ENCODE measurements at places on chromosomes 7 and 10. TPM values are rescaled to one million over a fixed set of nuclear protein-coding genes. Genes with fewer than 3 reads are reported as not detected.
A peak's percentile ranks its signal among the peaks of the same experiment; 100 is the strongest.

- no peaks in the 10 kb centered on the region for H3K36me3 ChIP-seq
- DNase-seq, result no peak
- no peaks in the 10 kb centered on the region for H3K27me3 ChIP-seq
Measured at GRCh38 chr7:28020302-28020940, 160.2 kb downstream of the JAZF1 start.

DNA sequence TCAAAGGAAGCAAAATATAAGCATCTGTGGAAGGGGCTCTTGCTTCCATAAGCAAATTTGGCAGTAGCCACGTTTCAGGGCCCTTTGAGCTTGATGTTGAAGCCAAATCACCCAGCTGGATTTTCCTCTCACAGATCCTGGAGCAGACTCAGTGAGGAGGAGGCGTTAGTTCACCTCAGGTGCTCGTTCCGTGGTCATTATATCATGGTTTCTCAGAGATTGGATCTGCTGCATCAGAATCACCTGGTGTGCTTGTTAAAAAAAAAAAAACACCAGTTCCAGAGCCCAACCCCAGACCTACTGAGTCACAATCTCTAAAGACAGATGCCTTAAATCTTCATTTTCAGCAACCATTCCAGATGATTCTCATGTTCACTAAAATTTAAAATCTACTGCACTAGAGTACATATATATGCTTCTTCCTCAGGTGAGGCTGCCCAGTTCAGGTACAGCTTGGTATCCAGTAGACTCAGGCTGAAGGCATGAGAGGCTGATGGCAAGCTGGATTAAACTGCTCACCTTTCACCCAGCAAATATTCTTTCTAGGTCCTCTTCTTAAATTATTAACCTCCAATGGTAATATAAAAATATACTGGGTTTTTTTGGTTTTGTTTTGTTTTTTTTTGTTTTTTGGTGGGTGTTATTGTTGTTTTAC is 24.9 kb downstream of the TFAM start:
- no peaks in the 10 kb centered on the region for H3K4me1 ChIP-seq
- H3K4me3 ChIP-seq, result no peak overlapping the region
- no peak overlapping the region for H3K27ac ChIP-seq
- no peaks in the 10 kb centered on the region for H3K36me3 ChIP-seq
- no peaks in the 10 kb centered on the region for H3K27me3 ChIP-seq

- H3K4me3 ChIP-seq, result no peak overlapping the region
- H3K4me1 ChIP-seq, result no peaks in the 10 kb centered on the region
- no peaks in the 10 kb centered on the region for H3K36me3 ChIP-seq
- DNase-seq, result no peak
Measured at GRCh38 chr7:130232209-130232608, 24.5 kb downstream of the SSMEM1 start.

DNA sequence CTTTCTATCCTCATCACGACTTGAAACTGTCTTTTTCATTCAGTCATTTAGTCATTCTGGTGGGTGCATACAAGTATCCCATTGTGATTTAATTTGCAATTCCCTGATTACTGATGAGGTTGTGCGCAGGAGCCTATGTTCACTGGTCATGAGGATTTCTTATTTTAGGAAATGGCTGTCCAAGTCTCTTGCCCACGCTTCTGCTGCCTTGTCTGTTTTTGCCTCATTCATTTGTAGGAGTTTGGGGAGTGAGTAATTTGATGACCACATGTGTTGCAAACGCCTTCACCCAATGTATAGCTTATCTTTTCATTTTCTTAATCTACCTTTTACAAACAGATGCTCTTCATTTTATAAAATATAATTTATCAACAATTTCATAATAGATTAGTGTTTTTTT is 127.3 kb downstream of the ARHGAP22 start:
- no peak overlapping the region for H3K27ac ChIP-seq
- H3K4me1 ChIP-seq, result no peaks in the 10 kb centered on the region
- H3K4me3 ChIP-seq, result no peak overlapping the region
- DNase-seq, result no peak
- H3K27me3 ChIP-seq, result peaks cover 6% of the 10 kb centered on the region

- H3K36me3 ChIP-seq, result no peaks in the 10 kb centered on the region
- no peak for DNase-seq
- H3K27ac ChIP-seq, result no peak overlapping the region
- no peak overlapping the region for H3K4me3 ChIP-seq
- no peaks in the 10 kb centered on the region for H3K4me1 ChIP-seq
Measured at GRCh38 chr10:4111643-4112042, 326.6 kb upstream of the KLF6 start.

DNA sequence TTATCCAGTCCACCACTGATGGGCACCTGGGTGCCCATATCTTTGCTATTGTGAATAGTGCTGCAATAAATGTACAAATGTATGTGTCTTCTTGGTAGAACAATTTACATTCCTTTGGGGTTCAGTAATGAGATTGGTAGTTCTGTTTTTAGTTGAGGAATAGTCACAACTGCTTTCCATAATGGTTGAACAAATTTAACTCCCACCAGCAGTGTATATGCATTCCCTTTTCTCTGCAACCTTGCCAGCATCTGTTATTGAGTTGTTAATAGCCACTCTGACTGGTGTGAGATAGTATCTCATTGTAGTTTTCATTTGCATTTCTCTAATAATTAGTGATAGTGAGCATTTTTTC is 27.8 kb downstream of the COA1 start:
- DNase-seq, result no peak
- H3K4me3 ChIP-seq, result no peak overlapping the region
- H3K27ac ChIP-seq, result no peak overlapping the region
- no peaks in the 10 kb centered on the region for H3K27me3 ChIP-seq

- peaks cover 8% of the 10 kb centered on the region for H3K27me3 ChIP-seq
- H3K27ac ChIP-seq, result no peak overlapping the region
- H3K4me3 ChIP-seq, result no peak overlapping the region
- no peaks in the 10 kb centered on the region for H3K4me1 ChIP-seq
- no peaks in the 10 kb centered on the region for H3K36me3 ChIP-seq
Measured at GRCh38 chr10:123519861-123520260, 146.3 kb upstream of the GPR26 start.

DNA sequence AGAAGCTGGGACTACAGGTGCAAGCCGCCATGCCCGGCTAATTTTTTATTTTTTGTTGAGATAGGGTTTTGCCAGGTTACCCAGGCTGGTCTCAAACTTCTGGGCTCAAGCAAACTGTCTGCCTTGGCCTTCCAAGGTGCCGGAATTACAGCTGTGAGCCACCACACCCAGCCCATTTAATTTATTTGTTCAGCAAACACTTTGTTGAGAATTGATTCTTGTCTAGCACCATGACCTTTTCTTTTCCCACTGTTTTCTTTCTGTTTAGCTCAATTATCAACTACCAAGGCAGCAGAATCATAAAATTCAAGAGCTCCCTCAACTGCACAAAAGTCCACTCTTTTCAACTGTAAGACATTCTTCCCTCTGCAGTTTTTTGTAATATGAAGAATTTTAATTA is 47.8 kb upstream of the PARD3 start:
- no peaks in the 10 kb centered on the region for H3K36me3 ChIP-seq
- no peak overlapping the region for H3K4me3 ChIP-seq
- H3K4me1 ChIP-seq, result peaks cover 36% of the 10 kb centered on the region
- no peak for DNase-seq

GRCh38 chr7:72183835-72184234 is 228.3 kb downstream of the CALN1 start:
- no peaks in the 10 kb centered on the region for H3K4me1 ChIP-seq
- H3K27me3 ChIP-seq, result no peaks in the 10 kb centered on the region
- DNase-seq, result no peak
- no peak overlapping the region for H3K4me3 ChIP-seq
- no peak overlapping the region for H3K27ac ChIP-seq

- H3K4me3 ChIP-seq, result peak overlapping the region; percentile 79
- peaks cover 20% of the 10 kb centered on the region for H3K4me1 ChIP-seq
- peak overlapping the region; percentile 93 for H3K27ac ChIP-seq
Measured at GRCh38 chr10:33336582-33337325, 2.3 kb upstream of the NRP1 start.

DNA sequence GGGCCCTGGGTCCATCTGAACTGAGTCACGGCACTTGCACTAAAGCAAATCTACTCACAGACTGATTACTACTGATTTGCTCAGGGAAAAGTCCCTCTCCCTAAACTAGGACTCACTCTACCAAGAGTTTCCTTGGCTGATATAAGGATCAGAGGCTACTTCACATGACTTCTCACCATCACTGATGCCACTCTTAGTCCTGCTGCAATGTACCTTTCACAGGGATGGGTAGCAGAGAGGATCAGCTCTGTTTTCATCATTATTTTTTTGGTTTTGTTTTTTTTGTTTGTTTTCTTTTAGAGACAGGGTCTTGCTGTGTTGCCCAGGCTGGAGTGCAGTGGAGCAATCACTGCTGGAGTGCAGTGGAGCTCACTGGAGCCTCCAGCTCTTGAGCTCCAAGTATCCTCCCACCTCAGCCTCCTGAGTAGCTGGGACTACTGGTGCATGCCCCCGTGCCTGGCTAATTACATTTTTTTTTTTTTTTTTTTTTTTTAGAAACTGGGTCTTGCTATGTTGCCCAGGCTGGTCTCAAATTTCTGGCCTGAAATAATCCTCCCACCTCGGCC is 200.6 kb downstream of the JCAD start:
- H3K27me3 ChIP-seq, result no peaks in the 10 kb centered on the region
- no peaks in the 10 kb centered on the region for H3K36me3 ChIP-seq
- peaks cover 10% of the 10 kb centered on the region for H3K4me1 ChIP-seq
- H3K27ac ChIP-seq, result peak overlapping the region; percentile 18

GRCh38 chr7:76427635-76428034 is 2.9 kb downstream of the ZP3 start:
- H3K4me3 ChIP-seq, result no peak overlapping the region
- H3K27me3 ChIP-seq, result no peaks in the 10 kb centered on the region
- H3K36me3 ChIP-seq, result no peaks in the 10 kb centered on the region
- no peak overlapping the region for H3K27ac ChIP-seq
- DNase-seq, result no peak

DNA sequence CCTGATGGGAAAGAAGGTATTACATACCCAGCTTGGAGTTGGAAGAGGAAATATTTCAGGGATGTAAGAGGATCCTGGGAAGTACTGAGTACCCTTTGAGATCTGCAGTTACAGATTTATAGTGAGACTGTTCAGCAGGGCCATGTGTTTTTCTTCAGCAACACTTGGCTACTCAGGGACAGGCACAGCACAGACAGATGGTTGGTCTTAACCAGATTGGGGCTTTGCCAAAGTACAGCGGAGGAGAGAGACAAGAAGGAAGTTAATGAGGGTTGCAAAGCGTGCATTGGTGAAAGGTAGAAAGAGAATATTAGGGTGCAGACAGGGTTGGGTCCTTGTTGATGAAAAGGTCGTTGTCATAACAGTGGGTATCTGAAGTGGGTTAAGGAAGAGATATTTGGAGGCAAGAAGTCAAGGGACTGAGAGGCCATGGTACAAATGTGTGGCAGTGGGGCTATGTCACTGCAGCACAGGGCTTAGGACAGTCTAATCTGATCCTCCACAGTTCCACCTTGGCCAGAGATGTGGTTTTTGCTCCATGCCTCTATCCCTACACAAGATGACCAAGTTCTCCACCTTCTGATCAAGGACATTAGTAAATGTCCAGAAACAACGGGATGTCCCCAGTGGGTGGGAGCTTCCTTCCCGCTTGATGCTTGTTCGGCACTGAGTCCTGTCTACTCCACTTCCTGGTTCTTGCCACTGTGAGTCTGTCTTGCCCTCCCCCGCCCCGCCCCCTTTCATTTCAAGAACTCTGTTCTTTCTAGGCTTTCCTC is 18.9 kb upstream of the DNAJC1 start:
- no peaks in the 10 kb centered on the region for H3K27me3 ChIP-seq
- peak; percentile 41 for DNase-seq
- peak overlapping the region; percentile 21 for H3K4me3 ChIP-seq
- H3K27ac ChIP-seq, result peak overlapping the region; percentile 44
- H3K4me1 ChIP-seq, result peaks cover 19% of the 10 kb centered on the region
- H3K36me3 ChIP-seq, result no peaks in the 10 kb centered on the region

DNA sequence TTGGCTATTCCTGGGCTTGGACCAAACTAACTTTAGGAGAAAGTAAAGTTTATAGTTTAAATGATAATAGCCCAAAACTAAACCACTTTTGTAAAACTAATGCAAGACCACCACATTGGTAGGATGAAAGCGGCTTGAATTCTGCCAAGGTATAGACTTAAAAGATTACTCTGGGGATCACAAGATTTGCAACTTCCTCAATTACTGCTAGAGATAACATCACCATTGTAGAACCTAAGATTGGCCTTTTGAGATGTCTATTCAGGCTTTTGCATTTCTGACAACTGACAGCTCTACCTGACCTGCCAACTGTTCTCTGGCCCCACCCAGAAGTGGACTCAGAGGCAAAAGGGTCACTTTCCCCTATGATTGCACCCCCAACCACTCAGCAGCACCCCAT is 162.4 kb downstream of the TNS3 start:
- no peak overlapping the region for H3K4me3 ChIP-seq
- no peak overlapping the region for H3K27ac ChIP-seq
- H3K27me3 ChIP-seq, result no peaks in the 10 kb centered on the region
- DNase-seq, result no peak

DNA sequence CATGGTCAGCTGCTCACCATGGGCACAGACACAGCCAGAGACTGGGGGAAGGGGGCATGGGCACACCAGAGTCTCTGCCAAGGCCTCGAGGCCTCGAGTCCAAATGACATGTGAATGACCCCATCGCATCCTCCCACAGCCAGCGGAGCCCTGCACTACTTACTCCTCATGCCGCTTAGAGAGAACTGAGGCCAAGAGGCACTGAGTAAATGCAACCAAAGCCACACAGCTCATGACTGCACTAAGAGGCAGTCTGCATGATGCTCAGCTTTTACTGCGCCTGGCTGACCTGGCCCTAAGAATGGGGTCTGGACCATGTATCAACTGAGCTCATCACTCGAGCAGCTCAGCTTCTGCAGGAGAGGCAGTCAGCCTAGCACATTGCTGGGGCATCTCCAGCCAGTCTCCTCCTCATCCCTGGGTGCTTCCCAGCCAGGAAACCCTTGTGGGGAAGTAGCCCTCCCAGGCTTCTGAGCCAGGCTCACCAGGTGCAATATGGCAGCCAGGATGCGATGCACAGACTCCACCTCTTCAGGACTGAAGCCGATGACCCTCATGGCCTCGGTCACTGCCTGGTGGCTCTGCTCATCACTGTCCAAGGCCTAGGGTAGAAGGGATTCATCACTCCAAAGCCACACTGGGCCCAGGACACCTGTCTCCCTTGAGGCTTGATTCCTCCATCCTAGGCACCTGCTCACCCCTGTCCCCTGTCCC is 7.5 kb downstream of the MYO1G start:
- H3K36me3 ChIP-seq, result peaks cover 20% of the 10 kb centered on the region
- no peak for DNase-seq
- H3K27ac ChIP-seq, result no peak overlapping the region
- peaks cover 2% of the 10 kb centered on the region for H3K4me1 ChIP-seq
- H3K27me3 ChIP-seq, result no peaks in the 10 kb centered on the region

The FAM241B gene
- total RNA-seq, result 5.0 TPM

The MYO1G gene
- 36.3 TPM for total RNA-seq

The HKDC1 gene
- 5.9 TPM for total RNA-seq

The DNAJB12 gene
- total RNA-seq, result 44.7 TPM

The SH2D4B gene
- 1.4 TPM for total RNA-seq

The FOXI2 gene
- total RNA-seq, result not detected
